ENCODE measurements at places on chromosomes 4 and X.

DNA sequence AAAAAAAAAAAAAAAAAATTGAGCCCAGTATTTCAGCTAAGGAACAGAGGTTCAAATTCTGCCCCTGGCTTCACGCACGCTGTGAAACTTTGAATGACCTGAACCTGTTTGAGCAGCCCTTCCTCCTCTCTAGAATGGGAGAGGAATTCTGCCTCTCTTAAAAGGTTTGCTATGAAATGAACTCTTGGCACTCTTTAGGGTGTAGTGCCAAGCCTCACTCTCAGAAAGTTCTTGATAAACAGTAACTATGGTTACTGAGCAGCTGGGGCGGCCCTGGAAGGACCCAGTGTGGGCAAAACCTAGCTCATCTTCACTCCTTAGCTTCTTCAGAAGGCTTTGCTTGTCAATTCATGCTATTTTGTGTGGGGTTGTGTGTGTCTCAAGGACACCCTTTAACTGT, 73.7 kb downstream of the GEMIN8 start:
- DNase-seq, result no peak

DNA sequence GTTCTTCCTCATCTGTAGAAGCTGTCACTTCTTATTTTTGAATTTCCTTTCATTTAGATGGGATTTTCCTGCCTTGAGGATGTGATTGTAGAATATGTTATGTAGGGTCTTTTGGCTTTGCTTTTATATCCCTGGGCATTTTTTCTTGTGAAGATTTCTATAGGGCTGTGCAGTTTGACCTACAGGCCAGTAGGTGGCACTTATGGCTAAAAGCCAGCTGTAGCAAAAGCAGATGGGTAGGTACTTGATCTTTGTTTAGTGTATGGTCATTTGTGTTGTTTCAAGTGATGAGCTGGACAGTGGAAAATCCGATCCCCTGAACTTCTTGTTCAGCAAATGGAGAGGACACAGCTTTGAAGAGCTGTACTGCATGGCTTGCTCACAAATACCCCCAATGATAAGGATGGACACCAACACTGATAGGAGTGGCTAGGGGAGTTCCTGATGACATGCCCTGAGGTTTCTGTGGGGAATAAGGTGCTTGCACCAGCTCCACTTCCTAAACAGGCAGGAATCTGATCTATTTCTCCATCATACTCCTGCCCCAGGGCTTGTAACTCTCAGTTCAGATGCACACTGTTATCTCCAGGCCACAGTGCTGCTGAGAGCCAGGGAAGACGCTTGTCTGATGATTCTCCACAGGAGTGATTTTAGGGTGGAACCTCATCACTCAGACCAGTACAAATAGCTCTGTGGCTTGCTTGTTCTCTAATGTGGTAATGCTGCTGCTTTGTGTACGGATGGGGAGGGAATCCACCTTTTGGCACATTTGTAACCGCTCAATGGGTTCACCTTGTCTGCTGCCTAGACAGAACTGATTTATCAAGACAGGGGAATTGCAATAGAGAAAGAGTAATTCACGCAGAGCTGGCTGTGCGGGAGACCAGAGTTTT, 417.1 kb upstream of the MAGEB16 start:
- no peak for DNase-seq

GRCh38 chr4:24517676-24518075, 66.7 kb downstream of the DHX15 start:
- DNase-seq, result no peak

DNA sequence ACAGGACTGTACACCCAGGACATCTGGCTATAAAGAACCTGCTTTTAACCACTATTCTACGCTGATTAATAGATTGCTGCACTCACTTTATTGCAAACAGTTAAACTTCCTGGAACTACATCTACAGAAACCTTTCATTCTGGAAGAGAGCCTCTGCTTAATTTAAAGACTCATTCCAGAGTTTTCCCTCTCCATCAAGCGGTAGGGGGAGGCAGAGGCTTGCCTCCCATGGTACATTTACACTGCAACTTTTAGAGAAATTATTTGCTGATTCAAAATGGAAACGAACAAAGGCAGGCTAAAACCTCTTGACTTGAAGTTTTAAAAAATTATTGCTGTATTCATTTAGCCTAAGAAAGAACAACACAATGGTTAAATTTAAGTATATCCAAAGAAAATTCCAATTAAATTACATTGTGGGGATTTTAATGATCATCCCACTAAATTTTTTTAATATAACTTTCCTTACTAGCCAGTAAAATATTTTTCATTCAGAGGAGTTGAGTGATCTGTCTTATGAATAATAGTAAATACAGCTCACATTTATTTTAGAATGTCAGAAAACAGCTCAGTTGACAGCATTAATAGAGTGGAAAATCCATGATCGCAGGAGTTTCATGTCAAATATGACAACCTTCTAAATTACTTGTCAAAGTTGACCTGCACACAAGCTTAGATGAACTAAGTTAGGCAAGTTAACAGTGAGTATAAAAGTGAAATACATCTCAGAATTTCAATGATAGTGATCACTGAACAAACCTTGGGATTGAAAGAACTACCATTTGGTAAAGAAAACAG, 46.3 kb upstream of the PCDH10 start:
- DNase-seq, result no peak

DNA sequence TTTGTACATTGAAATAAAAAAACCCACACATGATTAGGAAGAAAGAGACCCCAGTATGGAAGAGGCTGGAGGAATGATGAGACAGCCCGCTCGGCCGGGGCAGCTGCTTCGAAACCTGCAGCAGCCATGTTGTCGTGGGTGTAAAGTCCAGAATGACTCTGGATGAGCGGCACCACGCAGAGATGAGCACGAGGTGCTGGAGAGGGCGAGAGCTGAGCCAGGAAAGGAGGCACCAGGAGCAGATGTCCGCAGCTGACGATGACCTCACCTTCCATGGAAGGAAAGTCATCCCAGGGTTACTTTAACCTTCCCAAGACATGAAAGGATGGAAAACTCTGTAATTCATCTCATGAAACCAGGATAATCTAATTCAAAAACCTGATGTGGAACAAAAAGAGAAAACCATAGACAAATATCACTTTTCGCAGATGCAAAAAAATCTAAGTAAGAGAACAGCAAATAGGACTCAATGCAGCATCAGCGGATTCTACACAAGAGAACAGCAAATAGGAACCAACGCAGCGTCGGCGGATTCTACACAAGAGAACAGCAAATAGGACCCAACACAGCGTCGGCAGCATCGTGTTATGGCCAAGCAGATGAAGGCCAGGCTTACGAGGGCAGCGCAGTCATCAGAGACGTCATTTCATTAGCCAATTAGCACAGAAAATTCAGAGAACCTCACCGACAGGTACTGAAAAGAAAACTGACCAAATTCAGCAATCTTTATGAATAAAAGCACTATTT, 25.9 kb upstream of the SPON2 start:
- no peak for DNase-seq

GRCh38 chr4:99310389-99310788, 10.8 kb downstream of the ADH1B start:
- no peak for DNase-seq

DNA sequence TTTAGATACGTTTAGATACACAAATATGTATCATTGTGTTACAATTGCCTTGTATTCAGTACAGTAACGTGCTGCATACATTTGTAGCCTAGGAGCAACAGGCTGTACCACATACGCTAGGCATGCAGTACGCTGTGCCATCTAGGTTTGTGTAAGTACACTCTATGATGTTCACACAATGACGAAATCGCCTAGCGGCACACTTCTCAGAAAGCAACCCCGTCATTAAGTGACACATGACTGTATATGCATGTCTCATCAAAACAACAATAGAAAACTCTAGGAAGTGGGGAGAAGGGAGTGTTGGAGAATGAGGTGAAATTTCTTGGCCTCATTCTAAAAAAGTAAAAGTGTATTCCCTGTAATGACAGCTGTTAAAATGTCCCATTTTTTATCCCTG, 32.7 kb downstream of the CCDC149 start:
- no peak for DNase-seq

DNA sequence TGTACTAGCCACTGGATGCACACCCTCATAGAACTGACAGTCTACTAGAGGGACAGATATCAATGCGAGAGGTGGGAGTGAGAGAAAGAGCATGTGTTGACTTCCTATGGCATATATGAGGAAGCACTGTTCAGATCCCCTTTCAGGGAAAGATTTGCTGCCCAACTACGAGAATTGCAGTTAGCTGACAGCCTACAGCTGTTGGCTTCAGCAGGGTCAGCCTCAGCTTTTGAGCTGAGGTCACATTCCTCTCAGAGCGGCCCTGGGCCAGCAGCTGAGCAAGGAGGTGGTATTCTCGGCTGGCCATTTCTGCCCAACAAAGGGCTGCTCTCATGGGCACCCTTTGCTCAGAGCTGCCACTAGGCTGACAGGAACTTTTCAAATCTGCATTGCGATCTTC, 580.2 kb downstream of the MID1IP1 start:
- DNase-seq, result no peak

DNA sequence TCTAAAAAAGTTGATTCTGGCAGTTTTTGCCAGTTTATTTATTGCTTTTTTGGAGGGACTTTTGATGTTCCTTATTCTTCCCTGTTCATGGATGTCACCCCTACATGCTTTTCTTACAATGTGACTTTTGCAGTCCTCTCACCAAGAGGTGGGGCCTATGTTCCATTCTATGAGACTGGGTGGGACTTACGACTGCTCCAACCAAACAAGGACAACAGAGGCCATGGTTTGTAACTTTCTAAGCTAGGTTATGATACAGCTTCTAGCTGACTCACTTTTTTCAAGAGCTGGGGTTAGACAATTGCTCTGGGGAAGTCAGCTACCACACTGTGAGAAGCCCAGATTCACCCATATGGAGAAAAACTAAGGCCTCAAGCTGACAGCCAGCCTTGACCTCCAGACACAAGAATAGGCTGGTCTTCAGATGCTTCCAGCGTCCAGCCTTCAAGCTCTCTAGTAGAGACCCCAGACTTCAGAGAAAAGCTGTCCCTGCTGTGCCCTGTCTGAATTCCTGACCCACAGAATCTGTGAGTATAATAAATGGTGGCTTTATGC, 39.5 kb downstream of the ENOPH1 start:
- DNase-seq, result no peak

DNA sequence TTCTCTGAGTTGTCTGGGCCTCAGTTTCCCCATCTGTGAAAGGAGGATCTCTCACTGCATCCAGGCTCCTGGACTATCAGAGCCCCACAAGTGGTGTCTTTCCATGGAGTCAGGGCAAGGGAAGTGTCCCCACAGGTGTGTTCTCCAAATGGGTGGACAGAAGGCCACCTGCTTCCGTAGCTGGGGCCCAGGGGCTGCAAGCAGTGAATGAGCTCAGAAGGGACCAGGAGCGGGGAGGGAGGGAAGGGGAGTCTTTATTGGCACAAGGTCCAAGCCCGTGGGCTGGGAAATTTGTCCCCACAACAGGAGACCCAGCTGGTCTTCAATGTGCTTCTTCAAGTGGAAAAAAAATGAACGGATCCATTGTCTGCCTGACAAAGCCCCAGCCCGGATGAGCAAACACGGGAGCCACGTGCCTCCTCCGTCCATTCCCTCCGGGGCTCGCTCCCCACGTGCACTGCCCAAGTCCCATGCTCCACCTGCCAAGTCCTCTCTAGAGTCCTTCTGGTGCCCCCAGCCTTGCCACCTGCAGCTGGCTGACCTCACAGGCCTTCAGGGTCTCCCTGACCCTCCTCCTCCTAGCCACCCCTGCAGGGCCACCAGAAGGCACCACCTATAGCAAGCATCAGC, 72.0 kb downstream of the JAKMIP1 start:
- no peak for DNase-seq

DNA sequence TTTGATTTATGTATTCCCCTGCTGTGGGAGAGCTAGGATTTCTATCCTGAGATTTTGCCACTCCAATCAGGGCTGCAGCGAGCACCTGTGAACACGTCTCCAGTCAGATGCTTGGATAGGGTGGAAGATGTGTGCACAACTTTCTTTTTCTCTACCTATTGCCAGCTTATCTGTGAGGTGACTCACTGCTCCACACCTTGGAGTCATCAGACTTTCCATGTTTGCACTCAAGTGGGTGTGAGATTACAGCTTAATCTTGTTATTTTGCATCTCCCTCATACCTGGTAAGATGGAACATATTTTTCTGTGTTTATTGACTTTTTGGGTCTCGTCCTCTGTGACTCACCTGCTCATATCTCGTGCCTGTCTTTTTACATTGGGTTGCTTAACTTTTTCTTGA, 32.2 kb downstream of the PSAPL1 start:
- no peak for DNase-seq

GRCh38 chrX:150543230-150544155, 24.9 kb upstream of the MTM1 start:
- no peak for DNase-seq

DNA sequence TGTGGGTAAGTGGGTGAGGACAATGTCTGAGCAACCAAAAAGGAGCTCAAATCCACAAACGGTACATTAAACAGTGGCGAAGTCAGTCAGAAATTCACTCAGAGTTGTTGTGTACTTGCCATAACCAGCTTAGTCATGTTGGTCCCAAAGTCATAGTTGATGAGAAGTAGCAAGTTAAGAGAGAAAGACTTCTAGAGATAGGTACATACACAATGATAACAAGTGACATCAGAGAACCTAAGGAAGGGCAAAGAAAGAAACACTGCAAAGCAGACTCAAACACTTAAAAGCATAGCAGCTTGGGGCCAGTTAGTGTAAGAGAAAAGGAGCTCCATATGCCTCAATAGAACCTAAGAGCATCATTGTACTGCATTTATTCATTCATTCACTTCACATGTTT, 30.2 kb downstream of the DYNLT3 start:
- DNase-seq, result no peak

DNA sequence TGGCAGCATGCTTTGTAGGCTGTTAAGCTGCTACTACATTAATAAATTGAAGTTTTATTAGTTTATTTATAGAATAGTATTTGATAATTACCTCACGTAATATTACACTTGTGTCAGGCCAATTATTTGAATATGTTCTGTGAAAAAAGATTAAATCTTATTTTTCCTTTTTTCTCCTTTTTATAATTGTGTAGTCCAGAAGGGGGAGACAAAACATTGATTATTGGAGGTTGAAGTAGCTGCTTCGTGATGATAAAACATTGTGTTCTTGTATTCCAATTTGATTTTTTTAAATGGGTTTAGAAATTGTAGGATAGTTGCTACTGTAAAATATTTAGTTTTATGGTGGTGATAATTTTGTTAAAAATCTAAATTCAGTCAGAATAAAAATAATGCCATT, 85.7 kb downstream of the DIAPH2 start:
- no peak for DNase-seq

- no peak for DNase-seq
Measured at GRCh38 chr4:121885115-121885514, 14.8 kb upstream of the BBS7 start.
